ENCODE measurements at places on chromosomes 1 and 21. TPM values are rescaled to one million over a fixed set of nuclear protein-coding genes. Genes with fewer than 3 reads are reported as not detected.

DNA sequence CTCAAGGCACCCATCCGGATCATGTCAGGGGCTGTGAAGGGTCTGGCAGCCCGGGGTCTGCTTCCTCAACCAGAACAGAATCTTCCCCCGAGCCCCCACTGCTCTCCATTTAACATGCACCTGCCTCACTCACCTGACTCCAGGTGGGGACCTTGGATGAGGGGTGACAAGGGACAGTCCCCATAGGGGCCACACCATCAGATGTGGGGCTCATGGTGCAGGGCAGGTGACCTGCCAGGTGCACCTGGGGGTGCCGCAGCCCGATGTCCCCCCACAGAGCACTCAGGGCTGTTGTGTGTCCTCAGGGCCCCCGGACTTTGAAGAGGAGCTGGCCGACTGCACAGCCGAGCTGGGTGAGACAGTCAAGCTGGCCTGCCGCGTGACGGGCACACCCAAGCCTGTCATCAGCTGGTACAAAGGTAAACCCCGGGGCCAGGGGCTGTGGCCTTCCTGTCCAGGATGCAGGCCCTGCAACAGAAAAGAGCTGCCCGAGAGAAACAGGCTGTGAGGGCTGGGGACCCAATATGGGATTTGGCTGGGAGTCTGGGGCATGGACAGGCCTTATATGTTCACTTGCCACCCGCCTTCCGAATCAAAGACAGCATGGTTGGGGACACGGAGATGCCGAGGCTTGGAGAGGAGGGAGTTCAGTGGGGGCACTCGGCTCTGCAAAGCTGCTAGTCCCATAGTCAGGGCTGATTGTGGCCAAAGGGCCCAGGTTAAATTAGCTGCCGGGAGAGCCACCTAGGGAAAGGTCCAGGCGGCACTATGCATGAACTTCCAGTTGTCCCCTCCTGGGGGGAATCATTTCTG, 64.6 kb downstream of the TRIM11 start:
- H3K4me3 ChIP-seq, result no peak overlapping the region
- DNase-seq, result no peak
- H3K27me3 ChIP-seq, result no peaks in the 10 kb centered on the region

The IFI44L gene
- 0.05 TPM for total RNA-seq

The STXBP3 gene
- total RNA-seq, result 32.2 TPM

The GJA9 gene
- total RNA-seq, result not detected

The CTPS1 gene
- total RNA-seq, result 114 TPM

- no peak for DNase-seq
- H3K36me3 ChIP-seq, result no peaks in the 10 kb centered on the region
- H3K4me1 ChIP-seq, result no peaks in the 10 kb centered on the region
- H3K27ac ChIP-seq, result no peak overlapping the region
- no peak overlapping the region for H3K4me3 ChIP-seq
Measured at GRCh38 chr1:61140778-61141177, 58.4 kb downstream of the NFIA start.

DNA sequence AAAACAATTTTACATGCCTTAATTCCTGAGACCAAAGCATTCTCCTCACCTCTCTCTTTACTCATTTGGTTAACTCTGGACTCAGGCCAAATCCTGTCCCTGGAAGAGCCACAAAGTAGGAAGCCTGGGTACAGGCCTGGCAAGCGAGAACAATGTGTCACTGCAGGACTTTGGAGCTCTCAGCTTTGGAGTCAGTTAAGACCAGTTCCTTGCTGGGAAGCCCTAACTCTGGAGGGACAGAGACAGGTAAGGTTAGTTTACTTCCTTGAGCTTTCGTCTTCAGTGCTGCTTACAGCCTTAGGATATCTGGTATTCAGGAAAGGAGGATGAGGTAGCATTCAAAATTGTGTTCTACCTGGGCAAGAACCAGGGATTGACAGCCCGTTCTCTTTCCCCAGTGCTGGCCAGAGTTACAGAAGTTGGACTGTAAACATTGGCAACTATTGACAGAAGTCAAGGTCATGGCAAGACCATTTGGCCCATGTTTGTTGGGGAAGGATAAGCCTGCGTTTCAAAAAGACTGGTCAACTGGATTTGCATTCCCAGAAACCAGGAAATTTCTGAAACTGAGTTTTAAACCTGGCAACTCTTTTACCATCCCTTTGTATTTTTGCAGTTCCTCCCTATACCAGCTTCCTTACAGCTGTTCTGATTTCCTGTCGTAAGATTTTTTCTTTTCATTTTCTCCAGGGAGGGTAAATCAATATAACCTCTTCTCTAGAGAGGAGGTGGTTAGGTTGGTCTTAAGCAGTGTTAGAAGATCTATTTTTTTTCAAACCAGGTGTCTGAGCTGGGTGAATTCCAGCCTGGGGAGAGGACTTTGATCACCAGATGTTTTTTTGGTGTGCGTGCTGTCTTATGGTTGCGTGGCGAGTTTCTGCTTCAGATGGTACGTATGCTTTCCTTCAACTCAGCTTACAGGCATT, at the start of gene C4BPB:
Gene C4BPB, plus strand, starts transcription at position 160 of the 926 bp plus-strand sequence. Its CDS starts 672 bp downstream, at position 832.
- no peak within 1 kb of the TSS for H3K27ac ChIP-seq
- H3K4me1 ChIP-seq, result peaks cover 5% of the 10 kb centered on the region
- H3K4me3 ChIP-seq, result no peak within 1 kb of the TSS
- no peaks in the 10 kb centered on the region for H3K36me3 ChIP-seq
- peaks cover 10% of the 10 kb centered on the region for H3K27me3 ChIP-seq

DNA sequence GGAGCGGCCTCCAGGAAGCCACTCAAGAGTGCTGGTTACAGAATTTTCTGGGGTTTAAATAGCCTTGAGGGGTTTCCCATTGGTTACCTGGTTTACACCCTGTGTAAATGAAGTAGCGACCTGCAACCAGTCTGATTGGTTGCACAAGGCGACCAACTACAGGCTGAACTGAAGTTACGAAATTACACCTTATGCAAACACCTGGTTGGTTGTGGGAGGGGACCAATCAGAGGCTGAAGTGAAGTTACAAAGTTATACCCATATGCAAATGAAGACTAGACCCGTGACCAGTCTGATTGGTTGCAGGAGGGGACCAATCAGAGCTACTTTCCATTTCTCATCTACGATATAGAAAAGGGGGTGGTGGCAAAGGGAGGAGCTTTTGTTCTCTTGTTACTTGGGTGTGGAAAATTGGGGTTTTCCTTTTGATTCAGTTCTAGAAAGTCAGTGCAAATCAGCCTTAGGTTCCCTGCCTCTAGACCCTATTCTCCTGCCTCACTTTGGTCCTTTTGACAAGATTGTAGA, 22.2 kb upstream of the C1orf174 start:
- H3K27me3 ChIP-seq, result peaks cover 12% of the 10 kb centered on the region
- no peak overlapping the region for H3K4me3 ChIP-seq
- DNase-seq, result no peak
- no peaks in the 10 kb centered on the region for H3K36me3 ChIP-seq
- no peaks in the 10 kb centered on the region for H3K4me1 ChIP-seq

The TMCC2 gene
- total RNA-seq, result 16.1 TPM

DNA sequence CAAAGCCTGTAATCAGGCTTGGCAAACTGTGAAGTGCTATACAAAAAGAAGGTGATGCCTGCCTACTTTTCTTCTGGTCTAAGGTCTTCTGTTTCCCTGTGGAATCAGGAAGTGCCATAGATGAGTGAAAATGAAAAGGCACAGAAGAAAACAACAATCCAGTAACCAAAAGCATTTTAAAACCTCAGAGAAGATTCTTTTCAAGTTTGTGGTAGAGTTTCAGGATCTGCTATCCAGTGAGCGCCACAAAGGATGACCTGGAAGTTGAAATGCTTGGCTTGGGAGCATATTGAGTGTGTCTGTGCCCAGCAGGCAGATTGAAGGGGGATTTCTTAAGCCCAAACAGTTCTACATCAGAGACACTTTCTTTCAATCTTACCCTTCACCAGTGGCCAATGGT, 272.2 kb downstream of the PAPPA2 start:
- no peak for DNase-seq
- no peak overlapping the region for H3K4me3 ChIP-seq
- H3K27me3 ChIP-seq, result peaks cover 8% of the 10 kb centered on the region
- H3K36me3 ChIP-seq, result no peaks in the 10 kb centered on the region
- H3K4me1 ChIP-seq, result no peaks in the 10 kb centered on the region
- H3K27ac ChIP-seq, result no peak overlapping the region

The RPRD2 gene
- 43.6 TPM for total RNA-seq

DNA sequence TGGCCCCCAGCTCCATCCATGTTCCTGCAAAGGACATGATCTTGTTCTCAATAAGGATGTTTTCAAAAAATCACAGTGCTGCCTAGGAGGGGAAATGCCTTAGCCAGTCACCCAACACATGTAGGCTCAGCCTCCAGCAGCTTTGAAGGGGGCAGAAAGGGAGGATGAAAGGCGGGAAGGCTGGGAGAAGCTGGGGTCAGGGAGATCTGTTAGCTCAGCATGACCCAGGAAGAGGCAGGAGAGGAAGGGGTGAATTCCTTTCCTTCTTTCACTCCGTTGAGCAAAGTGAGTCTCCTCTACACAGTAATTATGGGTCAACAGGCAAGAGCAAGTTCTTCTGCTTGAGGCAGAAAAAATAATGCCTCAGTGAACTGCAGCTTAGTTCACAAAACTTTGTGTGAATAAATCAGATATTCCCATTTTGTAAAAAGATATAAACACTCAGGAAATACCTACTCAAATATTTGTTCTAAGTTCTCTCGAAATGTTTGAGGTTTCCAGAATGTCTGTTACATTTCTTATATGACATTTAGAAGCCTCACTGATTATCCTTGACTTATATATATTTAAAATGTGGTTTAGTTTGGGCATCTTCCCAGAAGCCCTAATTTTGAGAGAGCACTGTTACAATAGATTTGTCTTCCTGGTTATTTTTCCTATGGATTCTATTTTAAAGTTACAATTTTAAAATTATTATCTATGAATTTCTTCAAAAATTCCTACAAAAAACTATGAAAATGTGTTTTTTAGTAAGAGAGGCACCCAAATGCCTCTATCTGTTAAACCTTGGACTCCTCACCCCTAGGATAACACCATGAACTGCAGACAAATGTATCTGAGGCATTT, 116.8 kb downstream of the KCNJ6 start:
- peak; percentile 6 for DNase-seq
- no peaks in the 10 kb centered on the region for H3K27me3 ChIP-seq
- H3K36me3 ChIP-seq, result peaks cover 7% of the 10 kb centered on the region
- H3K27ac ChIP-seq, result peak overlapping the region; percentile 76
- H3K4me1 ChIP-seq, result peaks cover 24% of the 10 kb centered on the region
- H3K4me3 ChIP-seq, result peak overlapping the region; percentile 1

- peaks cover 14% of the 10 kb centered on the region for H3K4me1 ChIP-seq
- DNase-seq, result no peak
- no peak overlapping the region for H3K4me3 ChIP-seq
- H3K27me3 ChIP-seq, result no peaks in the 10 kb centered on the region
- no peak overlapping the region for H3K27ac ChIP-seq
Measured at GRCh38 chr1:228767636-228768354, 32.5 kb downstream of the RHOU start.

GRCh38 chr1:6099297-6099696, 53.6 kb downstream of the KCNAB2 start:
- DNase-seq, result no peak
- H3K27ac ChIP-seq, result no peak overlapping the region
- H3K27me3 ChIP-seq, result no peaks in the 10 kb centered on the region
- H3K36me3 ChIP-seq, result no peaks in the 10 kb centered on the region

The OLIG2 gene
- total RNA-seq, result 5.4 TPM

Data from neural crest cell (in vitro differentiated cells).